Stimulated activated CD8-positive, alpha-beta memory T cell treated with anti-CD3 and anti-CD28 coated beads, Interleukin-4, amount 100 ng/mL, for 1 hour (primary cell): ENCODE measurements at places on chromosomes 12 and 14.

DNA sequence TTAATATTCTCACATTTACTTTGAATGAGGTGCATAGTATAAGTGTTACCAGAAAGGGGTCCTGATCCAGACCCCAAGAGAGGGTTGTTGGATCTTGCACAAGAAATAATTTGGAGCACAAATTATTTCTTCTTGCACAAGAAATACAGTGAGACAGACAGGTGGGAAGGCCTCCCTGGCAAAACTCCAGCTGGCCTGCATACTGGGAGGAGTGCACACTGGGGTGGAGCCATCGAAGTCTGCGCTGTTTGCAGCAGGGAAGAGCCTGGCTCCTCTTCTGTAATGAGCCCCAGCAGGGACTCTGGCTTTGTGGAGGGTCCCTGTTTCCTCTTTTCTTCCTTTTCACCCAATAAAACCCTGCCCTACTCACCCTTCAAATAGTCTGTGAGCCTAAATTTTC, 141.6 kb downstream of the GLT1D1 start:
- DNase-seq = no peak

DNA sequence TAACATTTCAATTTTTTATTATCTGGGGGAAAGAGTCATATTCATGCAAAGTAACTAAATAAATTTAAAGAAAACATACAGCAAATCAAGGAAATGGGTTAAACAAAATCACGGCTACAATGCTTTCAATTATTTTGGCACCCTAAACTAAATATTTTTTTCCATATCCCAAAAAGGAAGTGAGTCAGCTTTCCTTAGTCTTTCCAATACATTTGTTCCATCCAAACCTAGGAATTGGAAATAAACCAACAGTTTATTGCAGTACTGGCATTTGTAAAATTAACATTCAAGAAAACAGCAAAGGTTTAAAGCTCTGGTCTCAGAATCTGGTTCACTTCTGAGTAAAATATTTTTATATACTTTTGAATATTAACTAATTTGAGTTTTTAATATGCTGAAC, 89.2 kb downstream of the BCL2L14 start:
- no peak for DNase-seq

- no peak for DNase-seq
Observed at GRCh38 chr12:130640901-130641300, 75.2 kb downstream of the RIMBP2 start.

- no peak for DNase-seq
Observed at GRCh38 chr12:52704464-52704863, 1.1 kb upstream of the KRT77 start.

- no peak for DNase-seq
Observed at GRCh38 chr12:5916785-5917290, 28.2 kb downstream of the ANO2 start.
